ENCODE measurements at places on chromosomes 16 and 17.

GRCh38 chr17:64378890-64379354, 11.7 kb downstream of the PECAM1 start:
- no peak for DNase-seq

GRCh38 chr17:82173351-82174041, 39.1 kb downstream of the CCDC57 start:
- no peak for DNase-seq

DNA sequence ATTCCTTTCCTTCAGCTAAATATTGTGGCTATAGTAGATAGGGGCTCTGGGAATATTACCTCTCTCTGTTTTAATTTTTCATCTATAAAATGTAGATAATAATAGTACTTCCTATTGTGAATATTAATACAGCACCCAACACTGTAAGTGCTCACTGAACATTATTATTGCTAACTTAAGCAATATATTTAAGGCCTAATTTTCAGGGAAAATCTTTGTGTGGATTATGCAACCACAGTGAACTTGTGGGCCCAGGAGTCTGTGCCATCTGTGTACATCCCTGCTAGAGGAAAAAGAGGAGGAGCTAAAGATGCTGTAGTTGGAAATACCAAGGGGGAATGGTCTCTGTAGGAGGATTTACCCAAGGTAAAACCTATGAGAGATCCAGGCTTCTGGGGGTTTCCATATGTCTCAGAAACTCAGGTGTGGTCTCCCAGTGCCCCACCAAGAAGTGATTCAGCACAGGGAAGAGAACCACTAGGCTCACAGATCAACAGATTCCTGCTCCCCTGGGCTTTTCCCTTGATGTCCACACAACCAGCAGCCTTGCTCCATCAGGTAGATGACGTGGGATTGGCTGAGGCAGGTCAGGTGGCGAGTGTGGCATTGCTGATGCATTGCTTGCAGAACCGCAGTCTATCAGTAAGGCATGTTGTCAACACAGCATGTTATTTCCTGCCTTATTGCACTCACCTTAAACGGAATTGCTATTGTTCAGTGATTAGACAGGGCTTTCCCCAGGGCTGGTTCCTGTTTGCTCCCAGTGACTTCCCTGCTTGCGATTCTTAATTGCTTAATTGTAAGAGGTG, 1.6 kb upstream of the N4BP1 start:
- DNase-seq: no peak

DNA sequence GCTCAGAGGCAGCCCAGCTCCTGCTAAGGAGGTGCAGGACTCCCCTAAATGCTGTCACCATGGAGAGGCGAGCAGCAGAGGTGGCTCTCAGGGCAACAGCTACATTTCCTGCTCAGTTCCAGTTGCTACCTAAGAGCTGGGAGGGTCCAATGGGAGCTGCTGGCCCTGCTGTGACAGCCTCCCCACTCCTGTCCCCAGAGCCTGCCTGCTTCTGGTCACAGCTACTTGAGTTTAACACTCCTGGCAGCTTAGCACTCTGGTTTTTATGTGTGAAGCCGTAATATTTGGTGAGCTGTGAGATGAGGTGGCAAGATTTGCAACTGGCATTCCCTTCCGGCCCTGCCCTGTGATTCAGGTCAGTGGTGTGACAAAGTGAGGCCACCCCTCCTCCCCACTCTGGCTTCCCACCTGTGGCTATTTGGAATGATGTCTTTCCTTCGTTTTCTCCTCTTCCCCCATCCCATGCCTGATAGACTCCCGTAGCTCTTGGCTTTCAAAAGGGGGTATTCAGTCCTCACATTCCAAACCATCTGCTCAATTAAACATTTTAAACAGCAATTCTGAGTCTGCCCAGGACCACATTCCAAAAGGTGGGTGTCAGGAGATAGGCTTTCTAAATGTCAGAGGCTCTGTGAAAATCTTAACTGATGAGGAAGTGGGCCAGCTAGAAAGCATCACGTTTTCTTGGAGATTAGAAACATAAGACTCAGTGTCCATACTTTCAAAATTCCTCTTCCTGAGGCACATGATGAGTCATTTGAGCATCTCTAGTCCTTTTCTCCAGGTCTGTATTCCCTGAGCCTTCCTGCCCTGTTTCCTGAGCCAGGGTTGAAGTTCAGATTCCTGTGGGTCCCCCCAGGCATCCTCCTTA, 42.6 kb upstream of the SKAP1 start:
- DNase-seq: no peak

DNA sequence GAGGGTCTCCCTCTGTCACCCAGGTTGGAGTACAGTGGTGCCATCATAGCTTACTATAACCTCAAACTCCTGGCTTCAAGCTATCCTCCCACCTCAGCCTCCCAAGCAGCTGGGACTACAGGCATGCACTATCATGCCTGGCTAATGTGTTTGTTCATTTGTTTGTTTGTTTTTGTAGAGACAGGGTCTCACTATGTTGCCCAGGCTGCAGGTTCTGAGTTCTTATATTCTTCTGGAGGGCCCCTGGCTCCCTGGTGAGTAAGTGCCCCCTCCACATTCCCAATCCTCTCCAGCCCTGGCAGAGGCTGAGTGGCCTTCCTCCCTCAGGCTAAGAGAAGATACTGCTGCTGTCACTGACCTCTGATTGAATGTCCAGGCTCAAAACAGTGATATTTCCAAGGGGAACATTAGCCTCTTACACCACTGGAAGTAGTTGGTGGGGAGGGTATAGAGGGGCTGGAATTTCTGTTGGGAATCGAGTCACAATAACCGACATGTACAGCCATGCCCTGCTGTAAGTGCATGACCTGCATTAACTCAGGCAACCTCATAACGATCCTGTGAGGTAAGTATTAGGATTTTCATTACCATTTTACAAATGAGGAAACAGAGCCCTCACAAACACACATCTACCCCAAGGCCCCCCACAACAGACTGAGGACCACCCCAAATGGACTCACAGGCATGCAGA, 2.7 kb upstream of the ETV4 start:
- no peak for DNase-seq

- DNase-seq: peak; percentile 27
Observed at GRCh38 chr16:77869997-77870813, 81.8 kb downstream of the VAT1L start.

- DNase-seq: no peak
Observed at GRCh38 chr16:87702325-87702811, 63.4 kb downstream of the KLHDC4 start.

GRCh38 chr17:29747660-29748059, 124.9 kb upstream of the CORO6 start:
- no peak for DNase-seq

DNA sequence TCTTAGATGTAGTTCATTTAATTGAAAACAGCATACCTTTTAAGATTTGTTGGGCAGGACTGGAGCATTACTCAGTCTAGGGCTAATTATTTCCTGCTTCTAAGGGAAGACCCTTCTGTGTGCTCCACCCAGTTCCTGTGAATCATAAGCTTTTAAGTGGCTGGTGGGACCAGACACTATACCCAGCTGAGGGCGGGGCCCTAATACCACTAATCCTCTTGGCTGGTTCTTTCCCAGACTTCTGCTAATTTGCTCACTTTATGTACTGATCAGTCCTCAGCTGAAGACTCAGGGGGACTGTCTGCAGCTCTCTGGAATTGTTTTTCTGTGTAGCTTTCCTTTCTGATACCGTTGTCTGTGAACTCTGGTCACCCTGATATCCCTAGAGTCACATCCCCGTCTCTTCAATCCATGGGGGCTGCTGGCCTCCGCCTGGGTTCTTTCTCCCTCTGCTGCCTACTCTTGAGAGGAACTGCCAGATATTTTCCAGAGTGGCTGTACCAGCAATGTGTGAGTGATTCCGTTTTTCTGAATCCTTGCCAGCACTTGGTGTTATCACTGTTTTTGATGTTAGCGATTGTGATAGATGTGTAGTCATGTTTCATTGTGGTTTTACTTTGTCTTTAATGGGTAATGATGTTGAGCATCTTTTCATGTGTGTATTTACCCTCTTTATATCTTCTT, 35.1 kb downstream of the MFSD11 start:
- DNase-seq: no peak

- DNase-seq: no peak
Observed at GRCh38 chr17:74715144-74715543, 2.4 kb upstream of the CD300LF start.
